ENCODE measurements at places on chromosomes 3 and 15. TPM values are rescaled to one million over a fixed set of nuclear protein-coding genes. Genes with fewer than 3 reads are reported as not detected.

DNA sequence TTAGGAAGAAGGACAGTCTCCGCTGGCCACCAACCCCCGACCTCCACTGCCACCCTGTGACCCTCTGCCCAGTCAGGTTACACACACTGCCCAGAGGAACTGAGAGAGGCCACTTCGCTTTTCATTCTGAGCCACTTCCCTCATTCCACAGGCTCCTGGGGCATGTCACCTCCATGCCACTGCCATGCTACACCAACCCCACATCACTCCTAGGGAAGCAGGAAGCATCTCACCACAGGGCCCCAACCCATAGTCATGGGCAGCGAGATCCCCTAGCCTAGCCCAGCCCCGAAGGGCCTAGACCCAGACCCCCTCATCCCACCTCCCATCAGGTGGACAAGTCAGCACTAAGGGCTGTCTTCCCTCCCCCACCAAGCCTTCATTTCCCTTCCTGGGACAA lies 1.4 kb downstream of the PLCB2 start:
- H3K27ac ChIP-seq = peak overlapping the region; percentile 58
- H3K4me3 ChIP-seq = peak overlapping the region; percentile 51
- H3K27me3 ChIP-seq = no peaks in the 10 kb centered on the region
- DNase-seq = peak; percentile 64

DNA sequence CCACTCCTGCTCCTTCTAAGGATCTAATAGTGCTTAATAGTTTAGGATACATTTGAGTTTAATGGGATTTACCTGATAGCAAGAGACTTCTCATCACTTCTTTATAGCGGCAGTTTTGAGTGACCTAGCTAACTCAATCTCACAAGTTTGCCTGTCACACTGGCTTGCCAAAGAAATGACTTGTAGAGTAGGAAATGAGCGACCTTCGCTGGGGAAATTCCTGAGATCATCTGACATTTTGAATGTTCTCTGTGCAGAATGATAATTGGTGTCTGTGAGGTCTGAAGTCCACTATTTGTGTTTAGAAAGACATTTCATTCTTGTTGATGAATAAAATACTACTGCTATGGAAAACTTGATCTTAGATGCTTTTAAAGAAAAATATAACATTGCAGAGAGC lies 30.3 kb downstream of the SUCLG2 start:
- peaks cover 8% of the 10 kb centered on the region for H3K36me3 ChIP-seq
- H3K27me3 ChIP-seq = no peaks in the 10 kb centered on the region
- H3K27ac ChIP-seq = no peak overlapping the region
- no peaks in the 10 kb centered on the region for H3K4me1 ChIP-seq
- H3K4me3 ChIP-seq = no peak overlapping the region

DNA sequence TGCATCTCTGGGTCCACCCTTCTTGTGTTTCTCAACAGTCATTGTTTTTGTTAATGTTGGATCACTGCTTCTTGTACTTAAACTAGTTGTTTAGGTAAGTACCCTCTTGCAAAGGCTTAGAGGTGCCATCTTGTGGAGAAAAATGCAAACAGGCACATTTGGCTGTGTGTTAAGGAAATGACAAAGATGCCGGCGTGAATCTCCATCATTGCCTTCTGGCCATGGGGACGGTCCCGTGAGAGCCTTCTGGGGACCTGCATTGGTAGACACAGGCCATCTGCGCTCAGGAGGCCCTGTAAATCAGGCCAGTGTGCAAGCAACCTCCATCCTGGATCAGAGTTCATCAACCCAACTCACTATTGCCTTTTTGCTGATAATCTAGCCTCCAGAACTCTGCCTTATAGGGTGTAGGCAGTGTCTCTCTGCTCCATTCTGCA lies 158.6 kb upstream of the NR2E3 start:
- no peak overlapping the region for H3K27ac ChIP-seq
- no peaks in the 10 kb centered on the region for H3K36me3 ChIP-seq
- no peaks in the 10 kb centered on the region for H3K4me1 ChIP-seq
- H3K27me3 ChIP-seq = no peaks in the 10 kb centered on the region
- DNase-seq = no peak
- no peak overlapping the region for H3K4me3 ChIP-seq

- no peaks in the 10 kb centered on the region for H3K36me3 ChIP-seq
- H3K4me3 ChIP-seq = no peak overlapping the region
- H3K27me3 ChIP-seq = no peaks in the 10 kb centered on the region
- H3K27ac ChIP-seq = no peak overlapping the region
- no peaks in the 10 kb centered on the region for H3K4me1 ChIP-seq
- DNase-seq = no peak
These were observed 75.0 kb upstream of the ANKRD28 start for GRCh38 chr3:15872807-15873206.

DNA sequence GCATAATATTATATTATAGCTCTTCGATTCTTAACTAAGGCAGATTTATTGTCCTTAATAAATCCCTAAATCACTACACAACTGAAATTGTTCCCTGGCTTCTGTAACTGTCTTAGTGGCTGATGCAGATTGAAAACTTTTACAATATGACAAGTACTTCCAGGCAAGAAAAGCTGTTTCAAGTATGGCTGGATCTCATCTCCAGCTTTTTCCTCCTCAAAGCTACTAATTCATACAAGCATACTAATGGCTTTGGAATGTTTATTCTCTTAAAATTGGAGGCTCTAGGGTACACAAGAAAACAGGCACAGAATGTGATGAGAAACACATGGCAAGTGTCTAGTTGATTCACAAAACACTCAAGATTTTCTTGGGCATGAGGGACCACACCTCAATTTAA lies 351.5 kb upstream of the ICE2 start:
- H3K4me3 ChIP-seq = no peak overlapping the region
- DNase-seq = no peak
- no peaks in the 10 kb centered on the region for H3K27me3 ChIP-seq

DNA sequence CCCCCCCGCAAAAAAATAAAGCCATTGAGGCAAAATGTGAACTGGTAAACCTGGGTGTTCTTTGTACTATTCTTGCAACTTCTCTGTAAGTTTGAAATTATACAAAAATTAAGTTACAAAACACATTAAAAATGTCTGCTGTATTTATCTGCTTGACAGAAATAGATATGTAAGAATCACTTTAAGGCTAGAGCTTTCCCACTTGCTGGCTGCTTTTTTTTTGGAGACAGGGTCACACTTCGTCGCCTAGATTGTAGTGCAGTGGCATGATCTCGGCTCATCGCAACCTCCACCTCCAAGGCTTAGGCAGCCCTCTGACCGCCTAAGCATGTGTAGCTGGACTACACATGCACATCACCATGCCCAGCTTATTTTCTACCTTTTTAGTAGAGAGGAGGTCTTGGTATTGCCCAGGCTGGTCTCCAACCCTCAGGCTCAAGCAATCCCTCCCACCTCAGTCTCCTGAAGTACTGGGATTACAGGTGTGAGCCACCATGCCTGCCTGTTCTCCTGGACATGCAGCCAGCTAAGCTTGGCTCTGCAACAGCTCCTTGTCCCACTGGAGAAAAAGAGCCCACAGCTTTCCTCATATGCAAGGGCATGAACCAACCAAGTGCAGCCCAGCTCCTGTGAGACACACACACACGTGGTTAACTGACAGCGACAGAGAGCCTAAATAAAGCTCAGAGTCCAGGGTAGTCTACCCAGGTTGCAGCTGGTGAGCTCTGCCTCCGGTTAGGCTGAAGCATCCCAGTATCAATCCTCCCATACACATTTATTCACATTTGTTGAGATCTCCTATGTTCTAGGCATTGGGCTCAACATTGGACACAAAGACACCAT lies 4.5 kb downstream of the RPS17 start:
- no peaks in the 10 kb centered on the region for H3K27me3 ChIP-seq
- no peak for DNase-seq
- peaks cover 48% of the 10 kb centered on the region for H3K36me3 ChIP-seq
- H3K27ac ChIP-seq = no peak overlapping the region
- peaks cover 15% of the 10 kb centered on the region for H3K4me1 ChIP-seq
- H3K4me3 ChIP-seq = no peak overlapping the region

GRCh38 chr15:60004846-60005351 lies 788 bp downstream of the FOXB1 start:
- no peaks in the 10 kb centered on the region for H3K36me3 ChIP-seq
- no peak overlapping the region for H3K27ac ChIP-seq
- H3K4me3 ChIP-seq = peak overlapping the region; percentile 53
- H3K27me3 ChIP-seq = peaks cover 100% of the 10 kb centered on the region

GRCh38 chr3:149454746-149455145 lies 19.8 kb upstream of the TM4SF4 start:
- H3K36me3 ChIP-seq = no peaks in the 10 kb centered on the region
- H3K27ac ChIP-seq = no peak overlapping the region
- no peaks in the 10 kb centered on the region for H3K27me3 ChIP-seq
- DNase-seq = no peak

DNA sequence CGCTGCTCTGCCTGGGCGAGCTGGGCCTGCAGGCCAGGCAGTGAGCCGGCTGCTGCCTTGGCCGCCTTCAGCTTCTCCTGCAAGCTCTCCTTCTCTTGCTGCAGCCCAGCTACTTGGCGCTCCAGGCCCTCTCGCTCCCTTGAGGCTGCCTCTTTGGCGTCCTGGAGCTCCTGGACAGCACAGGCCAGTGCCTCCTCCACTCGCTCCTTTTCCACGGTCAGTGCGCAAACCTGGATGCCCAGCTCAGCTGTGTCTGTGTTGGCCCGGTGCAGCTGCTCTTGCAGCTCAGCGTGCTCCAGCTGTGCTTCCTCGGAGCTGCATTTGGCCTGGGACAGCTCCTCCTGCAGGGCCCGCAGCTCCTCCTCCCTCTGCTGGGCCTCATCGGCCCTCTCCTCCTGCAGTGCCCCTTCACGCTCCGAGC lies 23.1 kb downstream of the CXCR6 start:
- peak overlapping the region; percentile 27 for H3K27ac ChIP-seq
- H3K27me3 ChIP-seq = no peaks in the 10 kb centered on the region
- peaks cover 16% of the 10 kb centered on the region for H3K4me1 ChIP-seq
- no peak for DNase-seq
- H3K4me3 ChIP-seq = no peak overlapping the region

DNA sequence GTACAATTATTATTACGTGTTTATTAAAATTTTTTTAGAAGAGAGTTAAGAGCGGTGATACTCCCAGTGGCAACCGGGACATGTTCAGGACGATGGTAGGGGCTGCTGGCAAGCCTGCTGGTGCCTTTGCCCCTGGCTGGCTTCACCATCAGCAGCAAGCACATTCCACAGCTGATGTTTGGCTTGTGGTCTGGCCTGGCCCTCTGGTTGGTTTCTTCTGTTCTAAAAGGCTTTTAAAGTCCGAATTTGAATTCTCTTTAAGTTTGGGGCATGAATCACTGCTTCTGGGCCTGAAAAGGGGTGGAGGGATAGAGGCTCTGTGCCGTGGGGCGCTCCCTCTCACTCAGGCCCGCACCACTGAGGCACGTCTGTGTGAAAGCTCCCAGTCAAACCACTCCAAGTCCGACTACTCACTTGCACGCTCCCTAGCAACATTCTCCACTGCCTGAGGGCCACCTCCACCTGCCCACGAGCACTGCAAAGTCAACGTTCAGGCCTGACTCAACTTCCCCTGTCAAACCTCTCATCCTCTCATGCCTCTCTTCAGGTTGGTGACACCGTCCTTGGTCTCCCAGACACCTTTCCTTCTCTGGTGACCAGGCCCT lies 10.1 kb downstream of the ITGA11 start:
- H3K36me3 ChIP-seq = no peaks in the 10 kb centered on the region
- H3K27ac ChIP-seq = no peak overlapping the region
- no peaks in the 10 kb centered on the region for H3K4me1 ChIP-seq
- H3K4me3 ChIP-seq = no peak overlapping the region
- DNase-seq = no peak

DNA sequence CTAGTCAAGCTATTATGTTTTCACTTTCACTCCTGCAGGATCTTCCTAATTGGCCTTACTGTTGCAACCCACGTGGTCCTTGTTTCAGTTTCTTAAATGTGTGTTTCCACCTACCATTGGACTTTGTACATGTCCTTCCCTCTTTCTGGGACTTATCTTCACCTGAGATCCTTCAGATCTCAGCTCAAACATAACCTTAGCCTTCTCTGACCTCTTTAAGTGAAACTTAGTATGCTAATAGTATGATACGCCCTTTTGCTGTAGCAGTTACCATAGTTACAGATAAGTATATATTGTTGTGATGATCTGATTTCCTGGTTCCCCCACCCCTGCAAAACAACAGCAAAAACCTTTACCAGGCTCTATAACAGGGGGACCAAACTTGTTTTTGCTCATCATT lies 35.2 kb downstream of the U2SURP start:
- no peak for DNase-seq
- H3K27me3 ChIP-seq = no peaks in the 10 kb centered on the region
- H3K4me1 ChIP-seq = no peaks in the 10 kb centered on the region
- H3K36me3 ChIP-seq = peaks cover 87% of the 10 kb centered on the region
- no peak overlapping the region for H3K4me3 ChIP-seq

GRCh38 chr15:69885173-69885955 lies 212.4 kb downstream of the TLE3 start:
- H3K27ac ChIP-seq = no peak overlapping the region
- H3K36me3 ChIP-seq = no peaks in the 10 kb centered on the region
- H3K27me3 ChIP-seq = peaks cover 17% of the 10 kb centered on the region
- no peak overlapping the region for H3K4me3 ChIP-seq

DNA sequence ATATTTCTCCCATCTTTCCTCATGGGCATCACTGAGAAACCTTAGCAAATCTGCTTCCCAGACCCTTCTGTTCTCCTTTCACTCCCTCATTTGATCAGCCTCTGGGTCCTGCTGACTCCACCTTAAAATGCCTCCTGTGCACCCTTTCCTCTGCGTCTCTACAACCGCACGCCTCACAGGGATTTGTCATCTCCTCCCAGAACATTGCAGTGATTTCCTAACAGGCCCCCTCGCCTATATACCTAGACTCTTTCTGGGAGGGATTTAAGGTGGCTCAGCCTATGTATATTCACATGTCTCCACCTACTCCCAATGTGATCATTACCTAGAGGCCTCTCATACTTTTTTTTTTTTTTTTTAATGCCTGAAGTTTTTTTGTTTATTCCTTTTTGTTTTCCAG lies 69.2 kb downstream of the LIPC start:
- H3K36me3 ChIP-seq = no peaks in the 10 kb centered on the region
- H3K4me1 ChIP-seq = no peaks in the 10 kb centered on the region
- no peak overlapping the region for H3K27ac ChIP-seq
- no peak overlapping the region for H3K4me3 ChIP-seq

DNA sequence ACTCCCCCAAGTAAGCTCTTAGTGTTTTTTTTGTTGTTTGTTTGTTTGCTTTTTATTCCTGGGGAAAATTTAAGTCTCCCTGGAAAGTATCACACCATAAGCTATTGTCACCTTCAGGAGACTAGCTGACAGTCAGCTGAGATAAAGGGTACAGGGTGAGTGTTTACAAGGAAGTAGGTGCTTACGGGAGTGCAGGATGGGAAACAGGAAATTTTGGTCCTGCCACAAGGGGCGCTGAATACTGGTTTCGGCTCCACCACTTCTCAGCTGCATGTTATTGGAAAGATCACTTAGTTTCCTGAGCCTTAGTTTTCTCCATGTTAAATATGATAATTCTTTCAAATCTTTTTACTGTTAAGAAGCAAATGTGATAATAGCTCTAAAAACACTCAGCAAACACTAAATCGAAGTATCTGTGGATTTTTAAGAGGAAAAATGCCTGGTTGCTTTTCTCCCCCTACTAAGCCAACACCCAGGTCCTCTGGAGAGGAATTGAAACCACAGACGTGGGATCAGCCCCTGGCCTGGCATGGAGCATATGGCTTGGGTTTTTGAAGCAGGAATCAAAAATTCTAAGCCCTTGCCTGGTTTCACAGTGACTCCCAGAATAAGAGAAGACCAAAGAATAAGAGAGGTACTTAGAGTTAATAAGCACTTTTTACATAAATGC lies 90.7 kb downstream of the SCN11A start:
- no peak for DNase-seq
- H3K27ac ChIP-seq = no peak overlapping the region
- H3K4me1 ChIP-seq = peaks cover 8% of the 10 kb centered on the region
- no peaks in the 10 kb centered on the region for H3K27me3 ChIP-seq
- H3K36me3 ChIP-seq = no peaks in the 10 kb centered on the region

ANKRD63 gene
- total RNA-seq = not detected

HTR3E gene
- total RNA-seq = not detected

CDAN1 gene
- 13.5 TPM for total RNA-seq

CIAO2A gene
- total RNA-seq = 54.9 TPM

CFAP100 gene
- not detected for total RNA-seq

CEP152 gene
- 4.2 TPM for total RNA-seq
